Erythroblast (primary cell): ENCODE measurements at places on chromosomes 2 and 18.

DNA sequence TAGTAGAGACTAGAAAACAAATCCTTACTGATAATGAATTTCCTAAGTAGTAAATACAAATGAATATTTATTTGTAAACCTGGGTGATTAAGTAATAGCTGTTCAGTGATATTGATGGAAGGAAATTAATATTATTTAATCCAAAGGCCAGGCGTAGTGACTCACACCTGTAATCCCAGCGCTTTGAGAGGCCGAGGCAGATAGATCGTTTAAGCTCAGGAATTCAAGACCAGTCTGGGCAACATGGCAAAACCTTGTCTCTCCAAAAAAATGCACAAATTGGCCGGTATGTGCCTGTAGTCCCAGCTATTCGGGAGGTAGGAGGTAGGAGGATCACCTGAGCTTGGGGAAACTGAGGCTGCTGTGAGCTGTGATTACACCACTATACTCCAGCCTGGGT is 228.2 kb downstream of the NEDD4L start:
- no peak for DNase-seq

GRCh38 chr18:54916507-54916906 is 42.8 kb downstream of the CCDC68 start:
- DNase-seq: peak; percentile 12

- DNase-seq: no peak
Observed at GRCh38 chr2:238967031-238967977, 119.4 kb downstream of the TWIST2 start.

DNA sequence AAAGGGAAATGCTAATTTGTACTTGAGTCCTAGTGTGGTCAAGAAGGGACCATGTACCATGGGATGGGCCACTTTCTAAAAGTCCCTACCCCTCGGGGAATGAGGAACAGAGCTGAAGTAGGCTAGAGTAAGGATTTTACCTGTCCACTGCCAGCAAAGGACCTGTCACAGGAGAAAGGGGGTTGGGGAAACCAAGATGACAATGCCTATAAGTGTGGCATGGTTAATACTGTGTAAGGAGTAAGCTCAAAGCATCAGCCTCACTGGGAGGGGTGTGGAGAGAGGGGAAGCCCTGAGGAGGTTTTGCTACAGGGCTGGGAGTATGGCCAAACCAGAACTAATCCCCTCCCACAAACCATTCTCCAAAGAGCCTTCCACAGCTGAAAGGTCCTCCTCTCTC is 15.8 kb downstream of the GKN2 start:
- DNase-seq: no peak

GRCh38 chr2:99101697-99102096 is 39.8 kb upstream of the C2orf15 start:
- peak; percentile 10 for DNase-seq

GRCh38 chr2:231391981-231392380 is 3.5 kb upstream of the B3GNT7 start:
- no peak for DNase-seq
